SK-N-DZ (cell line): ENCODE measurements at places on chromosomes 5 and 9.

GRCh38 chr5:65076251-65076869 is 307.6 kb downstream of the CWC27 start:
- DNase-seq, result peak; percentile 66

GRCh38 chr5:10595672-10596309 is 31.9 kb downstream of the ANKRD33B start:
- no peak for DNase-seq

- no peak for DNase-seq
Observed at GRCh38 chr5:156051972-156052371, 275.0 kb upstream of the SGCD start.

- DNase-seq, result no peak
Observed at GRCh38 chr5:69467442-69468225, 25.0 kb upstream of the OCLN start.

DNA sequence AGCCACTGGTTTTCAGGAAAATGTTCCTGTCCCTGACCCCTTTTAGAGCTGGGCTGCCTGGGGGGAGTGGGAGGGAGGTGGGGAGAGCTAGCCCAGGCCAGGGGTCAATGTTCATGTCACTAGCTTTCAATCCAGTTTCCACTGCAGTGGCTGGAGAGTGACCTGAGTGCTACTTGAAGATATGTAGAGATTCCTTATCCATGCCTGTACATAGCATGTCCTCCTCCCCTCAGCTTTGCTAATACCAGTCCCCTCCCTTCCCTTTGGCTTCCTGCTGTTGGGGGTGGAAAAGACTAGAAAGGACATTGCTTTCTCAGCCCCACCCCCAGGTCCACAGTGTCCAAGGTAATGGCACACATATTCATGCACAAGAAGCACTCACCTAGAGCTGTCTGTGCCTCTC is 7.8 kb downstream of the DNAJB5 start:
- DNase-seq, result no peak

- DNase-seq, result no peak
Observed at GRCh38 chr9:77495834-77496671, 152.1 kb downstream of the GNA14 start.
